ENCODE measurements at places on chromosomes 16 and 17.

DNA sequence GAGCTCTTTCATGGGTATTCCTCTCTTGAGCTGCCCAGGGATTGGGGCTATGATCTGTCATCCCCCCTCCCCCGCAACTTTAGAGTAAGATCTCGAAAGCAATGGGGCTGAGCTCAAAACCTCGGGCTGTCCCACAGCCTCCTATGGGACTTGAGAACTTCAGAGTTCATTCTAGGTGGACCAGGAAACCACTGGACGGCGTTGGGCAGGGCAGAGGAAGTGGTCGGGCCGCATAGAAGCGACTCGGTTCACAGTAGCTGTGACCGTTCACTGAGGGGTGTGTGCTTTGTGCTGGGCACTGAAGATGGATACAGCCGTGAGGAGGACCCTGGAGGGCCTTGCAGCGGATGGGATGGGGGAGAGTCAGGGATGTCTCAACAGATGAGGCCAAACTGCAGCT is 292.0 kb downstream of the CPPED1 start:
- no peak for DNase-seq

DNA sequence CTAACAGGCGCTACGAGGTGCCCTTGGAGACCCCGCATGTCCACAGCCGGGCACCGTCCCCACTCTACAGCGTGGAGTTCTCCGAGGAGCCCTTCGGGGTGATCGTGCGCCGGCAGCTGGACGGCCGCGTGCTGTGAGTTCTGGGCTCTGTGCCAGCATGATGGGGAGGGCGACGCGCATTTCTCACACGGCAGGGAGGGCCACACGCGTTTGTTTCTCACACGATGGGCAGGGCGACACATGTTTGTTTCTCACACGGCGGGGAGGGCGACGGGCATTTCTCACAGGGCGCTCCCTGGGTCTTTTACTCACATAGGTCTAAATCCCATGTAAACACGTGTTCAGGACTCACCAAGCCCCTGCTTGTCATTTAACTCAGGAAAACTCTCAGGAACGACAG is 4.4 kb downstream of the GAA start:
- DNase-seq: no peak

DNA sequence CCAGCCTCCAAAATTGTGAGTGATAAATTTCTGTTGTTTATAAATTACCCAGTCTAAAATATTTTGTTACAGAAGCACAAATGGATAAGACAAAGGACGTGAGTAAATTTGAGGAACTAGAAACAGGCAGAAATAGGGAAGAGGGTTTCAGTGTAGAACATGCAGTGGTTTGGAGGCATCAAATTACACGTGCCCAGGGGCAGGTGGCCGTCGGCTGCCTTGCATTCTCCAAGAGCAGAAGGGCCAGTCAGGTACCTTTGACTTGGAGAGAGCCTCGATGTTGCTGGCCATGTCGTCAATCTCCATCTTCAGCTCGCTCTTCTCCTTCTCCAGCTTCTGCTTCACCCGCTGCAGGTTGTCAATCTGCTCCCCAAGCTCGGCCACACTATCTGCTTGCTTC is 54.3 kb downstream of the MYH13 start:
- DNase-seq: no peak

DNA sequence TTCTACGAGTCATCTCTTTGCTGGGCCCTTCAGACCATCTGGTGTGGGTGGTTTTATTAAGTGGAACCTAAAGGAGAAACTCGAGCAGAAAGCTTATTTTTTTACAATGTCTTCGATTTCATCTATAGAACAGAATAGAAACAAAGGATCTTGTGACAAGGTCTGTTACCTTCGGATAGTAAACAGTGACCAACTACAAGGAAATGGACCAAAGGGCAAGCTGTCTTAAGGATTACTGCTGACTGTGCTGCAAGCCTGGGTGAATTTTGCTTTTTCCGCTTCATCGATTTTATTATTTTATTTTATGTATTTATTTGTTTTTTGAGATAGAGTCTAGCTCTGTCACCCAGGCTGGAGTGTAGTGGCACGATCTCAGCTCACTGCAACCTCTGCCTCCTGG is 348.9 kb upstream of the ERCC4 start:
- DNase-seq: no peak

- DNase-seq: no peak
These were observed 2.8 kb downstream of the TMEM94 start for GRCh38 chr17:75459246-75459589.

DNA sequence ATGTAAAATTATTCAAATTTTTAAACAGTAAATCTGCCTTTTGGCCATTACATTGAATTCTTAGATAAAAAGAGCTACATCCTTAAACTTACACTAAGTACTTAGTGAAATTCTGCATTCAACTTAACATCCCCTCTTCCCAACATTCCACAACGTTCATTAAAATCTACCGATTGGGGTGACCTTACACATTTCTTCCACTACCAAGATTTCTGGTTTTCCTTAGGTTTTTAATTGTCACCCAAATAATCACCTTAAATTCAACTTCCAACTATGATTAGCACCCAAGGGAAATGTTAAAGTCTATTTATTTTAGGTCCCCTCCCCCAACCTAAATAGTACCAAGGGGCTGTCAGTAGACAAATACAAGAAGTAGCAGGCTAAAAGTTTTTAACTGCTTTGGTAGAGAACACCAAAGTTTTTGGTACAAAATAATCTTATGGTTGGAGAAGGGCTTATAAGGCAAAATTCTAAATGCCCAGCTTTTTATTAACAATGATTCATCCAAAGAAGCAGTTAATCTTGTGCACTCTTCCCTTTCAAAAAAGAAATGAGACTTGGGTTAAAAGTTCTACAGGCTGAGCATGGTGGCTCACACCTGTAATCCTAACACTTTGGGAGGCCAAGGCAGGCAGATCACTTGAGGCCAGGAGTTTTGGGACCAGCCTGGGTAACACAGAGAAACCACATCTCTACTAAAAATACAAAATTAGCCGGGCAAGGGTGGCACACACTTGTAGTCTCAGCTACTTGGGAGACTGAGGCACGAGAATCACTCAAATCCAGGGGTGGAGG is 4.7 kb downstream of the SRSF1 start:
- no peak for DNase-seq

- no peak for DNase-seq
These were observed 51.0 kb upstream of the CA10 start for GRCh38 chr17:52209507-52209906.

GRCh38 chr16:81088836-81089235 is 7.4 kb downstream of the GCSH start:
- DNase-seq: no peak

Measured in left kidney (tissue), 8 donors.